Aorta (tissue), 5 donors: ENCODE measurements at places on chromosomes 1 and 21. TPM values are rescaled to one million over a fixed set of nuclear protein-coding genes. Genes with fewer than 3 reads are reported as not detected.

DNA sequence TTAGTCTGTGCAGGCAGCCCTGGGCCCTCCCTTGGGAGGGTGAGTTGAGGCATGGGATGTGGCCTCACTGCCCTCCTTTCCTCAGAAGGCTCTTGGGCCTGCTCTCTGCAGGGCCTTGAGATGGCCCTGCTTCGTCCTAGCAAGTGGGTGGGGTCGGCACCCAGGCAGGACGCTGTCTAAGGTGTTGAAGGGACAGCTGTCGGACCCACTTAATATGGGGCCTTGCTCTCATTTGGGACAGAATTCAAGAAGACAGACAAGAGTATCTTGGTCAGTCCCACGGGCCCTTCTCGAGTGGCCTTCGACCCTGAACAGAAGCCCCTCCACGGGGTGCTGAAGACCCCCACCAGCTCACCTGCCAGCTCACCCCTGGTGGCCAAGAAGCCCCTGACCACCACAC, 26.0 kb upstream of the PDXK start:
- peak; percentile 31 for DNase-seq
- H3K4me3 ChIP-seq = no peak overlapping the region
- no peaks in the 10 kb centered on the region for H3K27me3 ChIP-seq
- H3K4me1 ChIP-seq = no peaks in the 10 kb centered on the region
- no peak overlapping the region for H3K27ac ChIP-seq

DNA sequence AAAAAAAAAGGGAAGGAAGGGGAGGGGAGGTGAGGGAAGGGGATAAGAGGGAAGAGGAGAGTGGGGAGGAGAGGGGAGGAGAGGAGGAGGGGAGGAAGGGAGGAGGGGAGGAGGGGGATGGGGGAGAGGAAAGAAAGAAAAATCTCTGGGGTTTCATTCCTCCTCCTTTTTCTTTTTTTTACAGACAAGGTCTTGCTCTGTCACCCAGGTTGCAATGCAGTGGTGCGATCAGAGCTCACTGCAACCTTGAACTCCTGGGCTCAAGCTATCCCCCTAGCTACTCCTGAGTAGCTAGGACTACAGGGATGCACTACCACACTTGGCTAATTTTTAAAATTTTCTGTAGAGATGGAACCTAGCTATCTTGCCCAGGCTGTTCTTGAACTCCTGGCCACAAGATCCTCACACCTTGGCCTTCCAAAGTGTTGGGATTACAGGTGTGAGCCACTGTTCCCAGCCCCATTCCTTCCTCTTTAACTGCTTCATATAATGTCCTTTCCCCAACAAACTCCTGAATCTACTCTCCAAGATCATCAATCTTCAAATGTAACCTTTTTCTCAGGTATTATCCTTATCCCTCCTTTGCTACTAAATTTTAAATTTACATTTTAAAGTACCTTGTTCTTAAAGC, 23.2 kb downstream of the GON4L start:
- H3K4me1 ChIP-seq = no peaks in the 10 kb centered on the region
- H3K27ac ChIP-seq = no peak overlapping the region
- no peaks in the 10 kb centered on the region for H3K27me3 ChIP-seq
- no peak for DNase-seq
- no peak overlapping the region for H3K4me3 ChIP-seq

DNA sequence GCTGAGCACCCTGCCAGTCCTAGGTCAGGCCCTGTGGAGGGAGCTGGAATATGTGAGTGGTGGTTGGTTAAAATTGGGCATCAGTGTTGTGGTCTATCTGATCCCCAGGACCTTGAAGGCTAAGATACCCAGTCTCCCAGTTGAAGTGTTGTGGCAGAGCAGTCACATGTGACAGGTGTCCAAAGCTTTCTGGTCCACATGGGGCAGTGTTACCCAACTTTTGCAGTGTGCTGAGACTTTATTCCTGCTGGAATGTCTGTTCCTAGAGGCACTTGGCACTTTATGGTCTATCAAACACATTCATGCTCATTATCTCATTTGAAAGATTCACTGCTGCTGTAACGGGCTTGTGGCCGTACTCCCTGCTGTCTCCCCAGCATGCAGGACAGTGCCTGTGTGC, 21.0 kb upstream of the LORICRIN start:
- H3K27me3 ChIP-seq = no peaks in the 10 kb centered on the region
- H3K4me3 ChIP-seq = no peak overlapping the region
- H3K36me3 ChIP-seq = no peaks in the 10 kb centered on the region
- H3K4me1 ChIP-seq = no peaks in the 10 kb centered on the region
- H3K27ac ChIP-seq = no peak overlapping the region

- DNase-seq = peak; percentile 68
- H3K4me1 ChIP-seq = no peaks in the 10 kb centered on the region
- H3K4me3 ChIP-seq = no peak overlapping the region
- no peak overlapping the region for H3K27ac ChIP-seq
Observed at GRCh38 chr1:228037401-228038386, 30.9 kb downstream of the WNT3A start.

TFF3 gene
- total RNA-seq = 3.8 TPM

DNA sequence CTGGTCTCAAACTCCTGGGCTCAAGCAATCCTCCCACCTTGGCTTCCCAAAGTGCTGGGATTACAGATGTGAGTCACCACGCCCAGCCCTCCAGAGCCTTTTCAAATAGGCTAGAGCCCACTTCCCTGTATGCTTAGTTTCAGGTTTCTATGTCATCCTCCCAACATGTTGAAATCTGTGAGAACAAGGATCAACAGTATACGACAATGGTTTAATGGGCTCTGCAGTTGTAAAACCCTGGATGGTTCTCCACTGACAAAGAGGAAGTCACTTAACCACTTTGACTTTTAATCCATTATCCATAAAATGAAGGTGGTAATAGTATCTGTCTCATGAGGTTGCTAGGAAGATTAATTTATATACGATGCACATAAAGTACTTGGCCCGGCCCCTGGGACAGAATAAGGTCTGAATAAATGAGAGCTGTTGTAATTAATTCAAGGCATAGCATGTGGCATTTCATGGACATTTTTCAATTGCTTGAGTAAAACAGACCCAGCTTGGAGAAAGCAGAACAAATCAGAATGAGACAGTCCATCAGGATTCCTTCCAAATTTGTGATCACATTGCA, 113.9 kb upstream of the ZNF648 start:
- no peaks in the 10 kb centered on the region for H3K36me3 ChIP-seq
- DNase-seq = no peak
- no peak overlapping the region for H3K4me3 ChIP-seq
- no peak overlapping the region for H3K27ac ChIP-seq

GRCh38 chr1:21762022-21762404, 20.9 kb downstream of the USP48 start:
- H3K27me3 ChIP-seq = no peaks in the 10 kb centered on the region
- no peak overlapping the region for H3K27ac ChIP-seq
- DNase-seq = no peak
- no peak overlapping the region for H3K4me3 ChIP-seq
- H3K4me1 ChIP-seq = no peaks in the 10 kb centered on the region

- H3K4me3 ChIP-seq = no peak overlapping the region
- no peak overlapping the region for H3K27ac ChIP-seq
- H3K27me3 ChIP-seq = no peaks in the 10 kb centered on the region
- H3K4me1 ChIP-seq = peaks cover 2% of the 10 kb centered on the region
- no peak for DNase-seq
Observed at GRCh38 chr1:235018720-235019444, 109.8 kb downstream of the TOMM20 start.

DNA sequence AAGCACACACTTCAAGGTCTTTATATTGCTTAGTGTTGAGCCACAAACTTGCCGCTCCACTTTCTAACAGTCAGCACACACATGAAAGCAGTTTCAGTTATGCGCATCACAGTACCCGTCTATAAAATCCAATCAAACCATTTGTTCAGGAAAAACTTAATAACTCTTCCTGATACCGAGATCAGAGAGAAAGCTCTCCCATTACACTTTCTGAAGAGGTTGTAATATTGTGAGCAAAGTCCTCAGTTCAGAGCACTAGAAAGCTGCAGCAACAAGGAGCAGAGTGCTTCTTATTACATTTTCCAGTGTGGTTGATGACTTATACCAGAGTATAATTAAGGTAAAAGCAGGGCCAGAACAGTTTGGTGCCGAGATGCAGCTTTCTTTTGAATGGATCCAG, 102.8 kb upstream of the F3 start:
- no peak for DNase-seq
- H3K4me3 ChIP-seq = no peak overlapping the region
- no peaks in the 10 kb centered on the region for H3K4me1 ChIP-seq
- H3K27ac ChIP-seq = no peak overlapping the region

- peaks cover 3% of the 10 kb centered on the region for H3K4me1 ChIP-seq
- H3K27ac ChIP-seq = no peak overlapping the region
- no peaks in the 10 kb centered on the region for H3K27me3 ChIP-seq
Observed at GRCh38 chr1:25691211-25691610, 74.6 kb downstream of the MAN1C1 start.

TMPRSS3 gene
- total RNA-seq = not detected

PTPRU gene
- 35.3 TPM for total RNA-seq

- no peak for DNase-seq
- no peak overlapping the region for H3K4me3 ChIP-seq
- no peaks in the 10 kb centered on the region for H3K4me1 ChIP-seq
- no peaks in the 10 kb centered on the region for H3K27me3 ChIP-seq
- no peak overlapping the region for H3K27ac ChIP-seq
Observed at GRCh38 chr1:234746798-234747196, 136.8 kb upstream of the IRF2BP2 start.

GRCh38 chr1:78095593-78095992, 49.8 kb downstream of the GIPC2 start:
- H3K4me1 ChIP-seq = peaks cover 2% of the 10 kb centered on the region
- H3K36me3 ChIP-seq = no peaks in the 10 kb centered on the region
- DNase-seq = no peak
- H3K27me3 ChIP-seq = no peaks in the 10 kb centered on the region

DNA sequence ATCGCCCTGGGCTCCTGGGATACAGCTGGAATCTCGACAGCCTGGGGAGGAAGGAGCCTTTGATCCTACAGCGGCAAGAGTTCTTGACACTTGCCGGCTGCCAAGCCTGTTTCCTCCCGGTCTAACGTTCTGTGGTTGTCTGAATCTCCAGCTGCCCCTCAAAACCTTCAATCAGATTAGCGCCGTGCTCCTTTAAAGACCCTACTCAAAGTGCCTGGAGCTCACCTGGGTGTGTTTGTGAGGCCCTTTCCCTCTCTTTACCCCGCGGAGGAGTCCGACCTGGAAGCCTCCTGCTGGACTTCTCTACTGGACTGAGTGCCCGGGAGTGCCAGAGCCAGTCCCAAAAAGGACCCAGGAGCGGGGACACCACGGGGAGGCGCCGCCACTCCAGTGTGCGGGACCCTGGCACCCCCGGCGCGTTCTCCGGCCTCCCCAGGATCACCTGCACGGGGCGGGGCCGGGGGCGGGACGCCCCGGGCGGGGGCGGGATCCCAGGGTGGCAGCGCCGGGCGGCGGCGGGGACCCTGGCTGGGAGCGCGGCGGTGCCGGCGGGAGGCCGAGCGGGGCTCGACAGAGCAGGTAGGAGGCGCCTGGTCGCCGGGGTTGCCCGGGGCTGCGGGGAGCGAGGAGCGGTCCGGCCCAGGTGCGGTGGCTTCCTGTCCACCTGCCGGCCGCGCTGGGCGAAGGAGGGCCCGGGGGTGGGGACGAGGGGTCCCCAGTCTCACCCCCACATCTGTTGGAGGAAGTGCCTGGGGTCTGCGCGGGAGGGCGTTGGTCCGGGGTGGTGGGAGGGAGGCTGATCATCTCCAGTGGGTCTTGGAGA, at the start of gene NCMAP:
NCMAP (plus strand) TSS at position 497 of the 823 bp plus-strand sequence. CDS start 39,344 bp downstream, outside the sequence.
- DNase-seq = peak; percentile 63
- no peak within 1 kb of the TSS for H3K27ac ChIP-seq
- no peaks in the 10 kb centered on the region for H3K27me3 ChIP-seq
- no peak within 1 kb of the TSS for H3K4me3 ChIP-seq

- H3K27me3 ChIP-seq = no peaks in the 10 kb centered on the region
- peak overlapping the region; percentile 34 for H3K4me3 ChIP-seq
- no peak for DNase-seq
- no peaks in the 10 kb centered on the region for H3K36me3 ChIP-seq
- H3K27ac ChIP-seq = no peak overlapping the region
Observed at GRCh38 chr1:58780411-58780810, 3.4 kb downstream of the JUN start.

GRCh38 chr1:35883635-35884101, 659 bp downstream of the AGO1 start:
- no peaks in the 10 kb centered on the region for H3K27me3 ChIP-seq
- DNase-seq = peak; percentile 85
- no peaks in the 10 kb centered on the region for H3K4me1 ChIP-seq
- peak overlapping the region; percentile 66 for H3K4me3 ChIP-seq

AK4 gene
- total RNA-seq = 68.2 TPM

DNA sequence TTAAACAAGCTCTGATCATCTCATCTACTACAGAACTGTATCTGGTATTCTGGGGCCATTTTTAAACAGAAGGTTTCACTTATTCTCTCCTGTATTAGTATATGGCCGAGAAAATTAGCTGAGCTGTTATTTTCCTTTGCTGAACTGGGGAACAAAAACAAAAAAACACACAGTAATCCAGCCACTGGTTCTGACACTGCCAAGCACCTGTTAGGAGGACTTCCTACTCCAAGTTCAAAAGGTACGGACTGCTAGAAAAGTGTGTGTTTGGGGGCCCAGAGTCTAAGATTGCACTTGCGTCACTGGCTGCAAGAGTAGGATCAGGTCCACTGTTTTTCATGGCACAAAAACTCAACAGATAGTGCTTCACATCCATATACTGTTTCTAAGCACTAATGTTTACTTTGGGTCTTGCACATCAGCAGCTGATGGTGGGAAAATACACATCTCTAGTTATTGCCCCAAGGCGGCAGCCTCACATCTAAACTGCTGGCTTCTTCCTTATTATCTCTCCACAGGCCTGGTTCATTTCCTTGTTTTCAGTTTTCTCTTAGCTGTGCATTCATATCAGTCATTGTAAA, 226.1 kb downstream of the FGGY start:
- H3K4me3 ChIP-seq = no peak overlapping the region
- no peaks in the 10 kb centered on the region for H3K36me3 ChIP-seq
- no peak overlapping the region for H3K27ac ChIP-seq

DNA sequence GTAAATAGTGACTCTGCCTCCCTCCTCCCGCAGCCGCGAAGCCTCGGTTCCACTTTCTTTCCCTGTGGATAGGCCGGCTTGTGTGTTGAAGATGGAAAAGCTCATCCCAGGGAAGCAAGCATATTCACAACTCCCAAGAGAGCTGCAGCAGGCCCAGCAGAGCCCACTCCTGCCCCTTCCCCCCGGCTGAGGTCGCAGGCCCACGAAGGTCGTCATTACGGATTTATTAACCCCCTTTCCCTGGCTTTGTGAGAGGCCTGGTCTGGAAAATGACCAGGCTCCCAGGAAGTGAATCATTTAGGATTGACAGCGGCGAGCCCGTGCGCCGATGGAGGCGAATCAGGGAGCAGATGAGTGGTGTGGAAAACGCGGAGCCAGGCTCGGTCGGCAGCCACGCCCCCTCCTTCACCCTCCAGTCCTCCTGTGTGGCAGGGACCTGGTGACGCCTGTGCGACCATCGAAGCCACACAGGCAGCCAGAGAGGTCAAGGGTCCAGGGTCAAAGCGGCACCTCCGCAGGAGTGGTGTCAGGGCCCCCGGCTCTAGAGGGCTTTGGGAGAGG, 93.4 kb downstream of the PRDM16 start:
- no peaks in the 10 kb centered on the region for H3K36me3 ChIP-seq
- no peak overlapping the region for H3K27ac ChIP-seq
- no peak overlapping the region for H3K4me3 ChIP-seq
- H3K4me1 ChIP-seq = no peaks in the 10 kb centered on the region
- H3K27me3 ChIP-seq = no peaks in the 10 kb centered on the region
- no peak for DNase-seq
